NCI-H187 (cell line): ENCODE measurements at places on chromosomes 13 and 19.

- no peak for DNase-seq
Measured at GRCh38 chr19:5953030-5953589, 24.8 kb downstream of the RANBP3 start.

- DNase-seq: no peak
Measured at GRCh38 chr19:32658075-32658474, 16.9 kb downstream of the ANKRD27 start.

GRCh38 chr19:42501733-42502132 is 26.5 kb downstream of the CEACAM1 start:
- DNase-seq: no peak

- peak; percentile 38 for DNase-seq
Measured at GRCh38 chr13:40483601-40484000, 182.8 kb downstream of the FOXO1 start.

- DNase-seq: no peak
Measured at GRCh38 chr19:42280815-42281145, 11.7 kb downstream of the CIC start.

- DNase-seq: no peak
Measured at GRCh38 chr19:13965377-13965896, 13.1 kb downstream of the DCAF15 start.

DNA sequence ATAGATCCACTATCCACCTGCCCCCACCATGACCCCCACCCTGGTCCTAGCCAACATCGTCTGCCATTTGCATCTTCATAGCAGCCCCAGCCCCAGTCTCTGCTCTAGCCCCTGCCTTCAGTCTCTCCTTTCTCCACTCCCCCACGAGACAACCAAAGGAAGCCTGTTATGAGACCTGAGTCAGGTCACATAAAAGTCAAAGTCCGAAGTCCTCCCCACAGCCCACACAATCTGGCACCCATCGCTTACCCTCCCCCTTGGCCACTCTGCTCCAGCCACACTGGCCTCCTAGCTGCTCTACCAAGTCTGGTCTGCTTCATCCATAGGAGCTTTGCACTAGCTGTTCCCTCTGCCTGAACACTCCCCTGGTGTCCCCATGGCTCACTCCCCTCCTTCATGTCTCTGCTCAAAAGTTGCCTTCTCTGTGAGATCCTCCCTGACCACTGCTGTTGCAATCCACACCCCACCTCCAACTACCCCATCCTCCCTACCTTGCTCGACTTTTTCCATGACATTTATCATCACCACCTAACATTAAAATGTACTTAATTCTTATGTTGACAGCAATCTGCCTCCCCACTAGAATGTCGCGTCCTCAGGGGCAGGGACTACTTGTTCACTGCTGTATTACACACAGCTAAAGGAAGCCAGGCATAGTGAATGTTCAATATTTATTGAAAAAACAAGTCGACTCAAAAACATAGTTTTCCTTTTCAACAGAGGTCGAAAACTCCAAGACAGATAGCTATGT is 1.2 kb upstream of the PLEKHG2 start:
- DNase-seq: no peak

DNA sequence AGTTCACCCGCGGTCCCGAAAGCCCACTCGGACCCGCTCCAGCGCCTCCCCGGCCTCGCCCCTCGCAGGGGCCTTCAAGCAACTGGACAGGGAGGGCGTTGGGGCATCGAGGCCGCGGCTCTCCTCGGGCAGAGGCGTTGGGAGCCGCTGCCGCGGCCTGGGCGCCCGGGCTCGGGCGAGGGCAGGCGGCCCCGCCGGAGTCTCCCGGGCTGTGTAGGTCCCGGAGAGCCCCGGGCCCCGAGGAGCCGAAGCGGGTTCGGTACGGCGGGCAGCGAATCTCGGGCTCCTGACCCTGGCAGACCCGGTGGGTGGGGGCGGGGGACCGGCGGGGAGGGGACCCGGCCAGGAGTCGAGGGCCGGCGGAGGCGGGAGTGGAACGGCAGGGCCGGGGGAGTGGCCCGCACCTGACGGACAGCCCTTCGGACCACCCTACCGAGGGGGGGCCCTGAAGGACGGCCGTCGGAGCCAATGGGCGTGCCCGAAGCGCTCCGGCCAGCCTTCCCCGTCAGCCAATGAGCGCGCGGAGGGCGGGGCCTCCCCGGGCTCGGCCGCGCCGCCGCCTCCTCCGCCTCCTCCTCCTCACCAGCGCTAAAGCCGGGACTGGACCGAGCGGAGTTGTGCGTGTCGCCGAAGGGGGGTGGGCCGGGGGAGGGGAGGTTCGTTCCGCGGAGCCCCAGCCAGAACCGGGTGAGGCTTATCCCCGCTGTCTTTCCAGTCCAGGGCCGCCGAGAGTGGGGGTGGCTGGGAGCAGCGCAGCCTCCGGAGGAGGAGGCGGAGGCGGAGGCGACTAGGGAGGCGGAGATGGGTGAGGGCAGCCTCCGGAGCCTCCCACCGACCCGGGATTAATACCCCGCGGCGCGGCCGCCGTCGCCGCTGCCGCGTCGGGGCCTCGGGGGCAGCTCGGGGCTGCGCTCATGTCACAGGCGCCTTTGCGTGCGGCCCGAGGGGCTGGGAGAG is at the start of gene ZMYM2:
TSS of gene ZMYM2 (plus strand) at position 573 of the 957 bp plus-strand sequence. CDS start 34,346 bp downstream, outside the sequence.
- peak; percentile 89 for DNase-seq

DNA sequence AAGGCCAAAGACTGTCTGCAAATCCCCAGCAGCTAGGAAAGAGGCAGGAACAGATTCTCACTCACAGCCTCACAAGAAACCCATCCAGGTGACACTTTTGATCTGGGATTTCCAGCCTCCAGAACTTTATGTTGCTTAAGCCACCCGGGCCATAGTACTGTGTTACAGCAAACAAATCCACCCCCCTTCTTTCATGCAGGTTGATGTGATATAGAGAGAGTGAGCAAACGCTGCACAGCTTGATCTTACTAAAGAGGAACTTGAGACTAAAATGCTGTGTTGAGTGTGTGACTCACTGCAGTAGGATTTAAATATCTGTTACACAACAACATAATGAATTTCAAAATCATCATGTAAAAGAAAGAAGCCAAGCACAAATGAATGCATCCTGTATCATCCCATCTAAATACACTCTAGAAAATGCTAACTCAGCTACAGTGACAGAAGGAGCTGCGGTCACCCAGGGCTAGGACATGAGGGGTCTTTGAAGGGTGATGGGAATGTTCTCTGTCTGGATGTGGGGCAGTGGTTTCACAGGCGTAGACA is 32.2 kb downstream of the RCBTB2 start:
- no peak for DNase-seq

GRCh38 chr13:113390874-113391497 is 27.1 kb upstream of the GRTP1 start:
- DNase-seq: no peak

GRCh38 chr13:113500530-113501265 is 10.2 kb upstream of the DCUN1D2 start:
- DNase-seq: no peak

DNA sequence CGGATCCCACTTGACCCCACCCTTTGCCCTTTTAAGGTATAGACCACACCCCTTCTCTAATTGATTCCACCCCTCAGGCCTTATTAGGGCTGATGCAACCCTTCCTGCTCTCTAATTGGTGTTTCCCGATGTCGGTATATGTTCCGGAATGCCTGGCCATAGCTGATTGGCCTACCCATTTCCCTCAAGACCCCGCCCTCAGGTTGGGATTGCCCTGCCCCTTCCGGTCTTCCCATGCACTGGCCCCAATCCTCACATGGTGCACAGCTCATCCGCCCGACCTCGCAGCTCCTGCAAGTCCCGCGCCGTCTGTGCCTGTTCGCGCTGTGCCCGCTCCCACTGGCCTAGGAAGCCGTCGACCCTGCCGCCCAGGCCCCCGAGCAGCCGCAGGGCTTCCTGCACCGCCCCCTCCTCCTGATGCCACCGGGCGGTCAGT is 18.1 kb downstream of the TSKS start:
- DNase-seq: no peak

DNA sequence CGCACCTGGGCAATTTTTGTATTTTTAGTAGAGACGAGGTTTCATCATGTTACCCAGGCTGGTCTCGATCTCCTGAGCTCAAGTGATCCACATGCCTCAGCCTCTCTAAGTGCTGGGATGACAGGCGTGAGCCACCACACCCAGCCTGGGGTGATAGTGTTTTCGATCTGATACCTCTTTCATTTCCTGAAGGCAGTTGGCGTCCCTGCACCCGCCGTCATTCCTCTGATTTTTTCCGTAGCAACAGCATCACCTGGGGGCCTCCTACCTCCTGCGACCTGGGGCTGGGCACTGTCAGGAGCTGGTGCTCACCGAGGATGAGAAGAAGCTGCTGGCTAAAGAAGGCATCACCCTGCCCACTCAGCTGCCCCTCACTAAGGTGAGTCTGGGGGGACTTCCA is 10.8 kb downstream of the CREB3L3 start:
- no peak for DNase-seq

- DNase-seq: no peak
Measured at GRCh38 chr13:39665763-39666162, 10.3 kb downstream of the COG6 start.

- no peak for DNase-seq
Measured at GRCh38 chr13:31996601-31997000, 35.0 kb upstream of the FRY start.

DNA sequence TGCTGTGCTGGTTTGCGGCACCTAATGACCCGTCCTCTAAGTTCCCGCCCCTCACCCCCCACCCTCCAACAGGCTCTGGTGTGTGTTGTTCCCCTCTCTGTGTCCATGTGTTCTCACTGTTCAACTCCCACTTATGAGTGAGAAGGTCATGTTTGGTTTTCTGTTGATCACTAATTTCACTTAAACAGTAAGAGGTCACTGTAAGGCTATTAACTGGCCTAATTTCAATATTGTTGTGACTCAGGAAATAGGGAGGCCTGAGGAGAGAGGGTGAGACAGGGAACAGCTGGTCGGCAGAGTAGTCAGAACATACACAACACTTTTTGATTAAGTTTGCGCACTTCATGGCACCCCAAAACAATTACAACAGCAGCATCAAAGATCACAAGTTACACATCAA is 15.6 kb downstream of the TUBGCP3 start:
- DNase-seq: no peak

- no peak for DNase-seq
Measured at GRCh38 chr13:97139691-97140090, 82.4 kb upstream of the MBNL2 start.

DNA sequence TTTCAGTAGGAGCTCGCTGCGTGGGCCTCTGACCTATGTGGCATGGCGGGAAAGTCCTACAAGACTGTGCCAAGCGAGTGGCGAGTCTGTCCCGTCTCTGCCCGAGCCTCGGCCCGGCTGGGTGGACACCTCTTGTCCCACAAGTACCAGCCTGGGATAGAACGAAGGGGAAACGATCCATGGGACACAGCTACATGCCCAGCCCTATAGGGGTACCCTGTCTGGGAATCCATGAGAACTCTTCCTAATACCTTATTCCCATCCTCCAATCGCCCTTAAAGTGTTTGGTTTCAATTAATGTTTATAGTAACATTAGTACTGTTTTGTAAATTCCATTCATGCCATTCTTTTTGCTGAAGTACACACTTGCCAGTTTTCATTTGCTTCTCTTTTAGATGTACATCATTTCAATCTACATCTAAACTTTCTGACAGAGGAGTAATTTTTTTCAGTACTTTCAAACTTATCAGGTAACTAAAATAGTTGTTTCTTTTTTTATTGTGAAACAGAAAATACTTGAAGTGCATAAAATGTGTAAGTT is 667 bp upstream of the ZNF790 start:
- DNase-seq: no peak

- no peak for DNase-seq
Measured at GRCh38 chr13:31264151-31264550, 64.4 kb downstream of the B3GLCT start.

GRCh38 chr13:30446126-30446500 is 19.6 kb downstream of the HMGB1 start:
- no peak for DNase-seq

DNA sequence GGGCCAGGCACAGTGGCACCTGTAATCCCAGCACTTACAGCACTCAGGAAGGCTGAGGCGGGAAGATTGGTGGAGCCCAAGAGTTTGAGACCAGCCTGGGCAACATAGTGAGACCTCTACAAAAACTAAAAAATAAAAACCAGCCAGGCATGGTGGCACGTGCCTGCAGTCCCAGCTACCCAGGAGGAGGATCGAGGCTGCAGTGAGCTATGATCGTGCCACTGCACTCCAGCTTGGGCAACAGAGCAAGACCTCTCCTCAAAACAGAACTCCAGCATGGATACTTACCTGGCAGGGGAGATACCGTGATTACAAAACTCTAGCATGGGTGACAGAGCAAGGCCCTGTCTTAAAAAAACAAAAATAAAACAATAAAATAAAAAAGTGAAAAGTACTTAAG is 95.3 kb downstream of the GJA3 start:
- DNase-seq: no peak

DNA sequence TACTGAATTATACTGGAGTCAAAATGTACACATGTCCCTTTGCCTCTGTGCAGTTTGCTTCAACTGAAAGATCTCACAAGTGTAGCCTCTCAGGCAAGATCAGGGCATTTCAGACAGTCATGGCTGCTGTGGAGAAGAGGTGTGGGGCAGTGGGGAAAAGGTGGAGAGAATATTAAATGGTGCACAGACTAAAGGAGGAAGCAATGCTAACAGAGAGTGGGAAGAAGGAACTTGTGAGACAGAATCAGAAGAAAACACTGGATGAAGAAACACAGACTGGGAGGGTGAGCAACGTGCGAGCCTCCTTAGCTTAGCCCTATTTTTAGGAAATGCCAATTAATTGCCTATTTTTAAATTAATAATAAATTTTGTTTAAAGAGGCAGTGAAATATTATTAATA is 49.6 kb upstream of the RAP2A start:
- no peak for DNase-seq

DNA sequence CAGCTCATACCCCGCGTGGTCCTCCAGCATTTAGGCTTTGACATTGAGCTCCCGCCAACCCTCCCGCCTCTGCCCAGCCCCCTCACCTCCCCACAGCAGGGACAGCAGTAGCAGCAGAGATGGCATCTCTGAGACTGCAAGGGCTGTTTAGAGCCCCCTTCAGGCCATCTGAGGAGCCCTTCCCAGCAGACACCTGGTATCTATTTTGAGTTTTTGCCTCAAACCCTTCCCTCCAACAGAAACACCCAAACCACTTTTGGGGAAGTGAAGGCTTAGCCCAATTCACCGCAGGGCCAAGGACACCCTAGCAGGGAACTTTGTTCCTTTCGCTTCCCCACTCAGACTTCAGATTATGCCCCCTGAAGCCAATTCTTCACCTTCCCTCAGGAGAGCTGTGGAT is 6.3 kb upstream of the ZNF175 start:
- DNase-seq: no peak

- no peak for DNase-seq
Measured at GRCh38 chr19:9721861-9722260, 46.7 kb downstream of the ZNF846 start.
